ENCODE measurements at places on chromosomes 3 and 15.

GRCh38 chr3:187551416-187551815 is 118.8 kb downstream of the SST start:
- DNase-seq, result no peak

GRCh38 chr3:174251681-174252080 is 607.5 kb upstream of the NAALADL2 start:
- DNase-seq, result no peak

- no peak for DNase-seq
Measured at GRCh38 chr3:11603628-11604027, 40.1 kb downstream of the VGLL4 start.

GRCh38 chr3:14885307-14885706 is 62.1 kb upstream of the NR2C2 start:
- peak; percentile 28 for DNase-seq

- DNase-seq, result no peak
Measured at GRCh38 chr3:169607949-169608348, 55.6 kb downstream of the MECOM start.

Measured in activated CD4-positive, alpha-beta T cell treated with anti-CD3 and anti-CD28 coated beads, Interleukin-2, Interleukin-4, amounts not matched to agents 100 ng/mL and 50 ng/mL, durations not matched to agents 16 hours and 8 hours (primary cell).